ENCODE measurements at places on chromosomes 4 and X.

DNA sequence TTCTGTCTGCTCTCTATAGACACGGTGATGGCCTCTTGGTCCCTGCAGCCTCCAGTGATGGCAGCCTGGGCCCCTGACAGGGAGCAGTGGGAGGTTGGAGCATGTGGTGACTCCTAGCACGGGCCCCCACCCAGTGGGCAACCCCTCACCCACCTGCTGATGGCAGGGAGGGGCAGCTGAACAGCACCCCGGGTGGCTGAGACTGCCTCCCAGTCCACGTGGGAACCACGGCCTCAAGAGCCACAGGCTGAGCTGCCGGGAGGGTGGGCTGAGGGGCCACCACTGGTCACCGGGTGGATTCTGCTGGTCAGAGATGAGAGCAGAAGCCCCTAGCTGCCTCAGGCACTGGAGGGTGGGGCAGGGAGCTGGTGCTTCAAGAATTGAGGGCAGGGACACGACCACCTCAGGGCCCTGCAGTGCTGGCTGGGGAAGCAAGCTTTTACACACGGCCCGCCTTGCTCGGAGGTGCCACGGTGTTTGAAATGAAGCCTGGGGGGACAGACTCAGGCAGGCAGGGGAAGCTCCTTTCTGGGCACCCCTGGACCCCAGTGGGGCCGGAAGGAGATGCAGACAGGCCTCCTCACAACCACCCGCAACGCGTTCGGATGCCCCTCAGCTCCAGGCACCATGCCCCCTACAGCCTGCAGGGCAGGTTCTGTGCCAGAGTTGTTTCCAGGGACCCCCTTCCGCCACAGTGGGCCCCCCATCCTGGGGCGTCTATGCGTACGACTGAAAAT lies 6.3 kb upstream of the HAUS3 start:
- DNase-seq: no peak

DNA sequence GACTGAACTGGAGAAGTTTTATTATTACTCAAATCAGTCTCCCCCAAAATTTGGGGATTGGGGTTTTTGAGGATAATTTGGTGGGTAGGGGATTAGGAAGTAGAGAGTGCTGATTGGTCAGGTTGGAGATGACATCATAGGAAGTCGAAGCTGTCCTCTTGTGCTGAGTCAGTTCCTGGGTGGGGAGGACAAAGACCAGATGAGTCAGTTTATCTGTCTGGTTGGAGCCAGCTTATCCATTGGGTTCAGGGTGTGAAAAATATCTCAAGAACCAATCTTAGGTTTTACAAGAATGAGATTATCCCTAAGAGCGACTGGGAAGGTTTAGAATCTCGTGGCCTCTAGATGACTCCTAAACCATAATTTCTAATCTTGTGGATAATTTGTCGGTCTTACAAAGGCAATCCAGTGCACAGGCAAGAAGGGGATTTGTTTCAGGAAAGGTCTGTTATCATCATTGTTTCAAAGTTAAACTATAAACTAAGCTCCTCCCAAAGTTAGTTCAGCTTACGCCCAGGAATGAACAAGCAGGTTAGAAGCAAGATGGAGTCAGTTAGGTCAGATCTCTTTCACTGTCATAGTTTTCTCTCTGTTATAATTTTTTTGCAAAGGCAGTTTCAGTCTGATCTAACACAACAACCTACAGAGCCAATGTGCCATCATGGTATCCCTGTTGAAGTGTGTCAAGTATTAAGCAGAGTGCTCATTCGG lies 274.5 kb downstream of the SLC7A11 start:
- peak; percentile 23 for DNase-seq

- peak; percentile 73 for DNase-seq
These were observed 23.5 kb downstream of the INTS6L start for GRCh38 chrX:135543924-135544323.

DNA sequence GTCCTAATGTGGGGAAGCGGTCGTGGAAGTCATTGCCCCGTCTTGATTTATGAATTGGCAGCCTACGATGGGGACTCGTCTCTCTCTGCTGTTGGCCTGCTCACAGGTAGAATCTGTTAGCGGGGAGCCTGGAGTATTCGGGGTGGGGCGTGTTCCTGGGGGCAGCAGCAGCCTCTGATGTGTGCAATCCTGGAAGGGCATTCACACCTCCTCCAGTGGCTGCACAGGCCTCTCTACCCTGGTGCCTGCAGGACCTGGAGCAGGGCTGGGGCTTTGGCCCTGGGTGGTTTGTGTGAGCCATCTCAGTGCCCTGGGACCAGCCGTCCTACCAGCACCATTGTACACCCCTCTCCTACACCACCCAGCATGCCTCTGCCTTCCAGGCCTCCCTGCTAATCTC lies 340.9 kb downstream of the ARHGAP10 start:
- DNase-seq: no peak

DNA sequence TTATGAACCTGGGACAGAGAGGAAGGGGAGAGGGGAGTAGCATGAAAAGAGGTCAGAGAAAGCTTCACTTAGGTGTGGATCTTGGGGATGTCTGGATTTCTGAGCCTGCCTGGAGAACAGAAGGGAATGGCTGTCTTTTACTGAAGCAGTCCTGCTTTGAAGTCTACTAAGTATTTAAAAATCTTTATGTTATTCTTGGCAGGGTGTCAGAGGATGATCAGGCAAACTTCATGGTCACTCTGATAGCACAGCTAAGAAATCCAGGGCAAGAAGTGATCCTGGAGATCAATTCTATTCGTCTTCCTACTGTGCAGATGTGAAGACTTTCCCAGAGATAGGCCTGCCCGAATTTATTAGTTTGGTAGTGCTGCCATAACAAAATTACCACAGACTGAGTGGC lies 464.4 kb upstream of the BOD1L1 start:
- DNase-seq: no peak

DNA sequence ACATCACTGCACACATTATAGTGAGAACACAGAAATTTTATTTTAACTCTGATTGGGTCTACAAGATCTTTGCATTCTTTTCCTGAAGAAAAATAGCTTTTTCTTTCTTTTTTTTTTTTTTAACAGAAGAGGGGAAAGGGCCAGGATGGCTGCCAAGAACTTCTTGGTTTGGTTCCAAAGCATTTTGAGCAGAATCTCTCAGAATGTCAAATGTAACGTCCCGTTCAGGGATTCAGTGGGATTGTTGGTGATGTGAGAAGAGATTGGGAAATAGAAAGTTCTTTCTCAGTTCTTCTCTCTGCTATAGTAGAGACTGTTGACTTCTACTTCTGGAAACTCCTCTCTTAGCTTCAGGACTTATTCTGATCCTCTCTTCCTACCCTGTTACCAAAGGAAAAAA lies 70.9 kb upstream of the CBR4 start:
- no peak for DNase-seq

DNA sequence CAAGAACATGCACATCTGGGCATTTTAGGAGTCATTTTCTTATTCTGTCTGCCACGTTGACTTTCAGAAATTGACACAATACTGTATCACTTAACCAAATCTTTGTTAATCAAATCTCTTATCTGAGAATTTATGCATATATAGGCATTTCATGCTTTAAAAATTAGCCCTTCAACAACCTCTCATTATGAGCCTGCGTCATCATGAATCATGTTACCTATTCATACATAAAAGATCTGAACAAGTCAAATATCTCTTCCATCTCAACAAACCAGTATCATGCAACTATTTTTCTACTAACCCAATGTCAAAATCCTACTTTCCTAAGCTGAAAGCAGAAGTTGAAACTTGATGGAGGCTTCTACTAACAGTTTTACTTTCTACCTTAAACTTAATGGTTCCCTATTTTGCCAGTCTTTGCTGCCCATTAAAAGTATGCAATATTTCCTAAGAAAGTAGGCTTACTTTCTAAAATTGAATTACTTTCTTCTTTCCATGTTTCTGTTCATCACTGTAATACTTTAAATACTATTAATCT lies 1.8 kb downstream of the ADAM29 start:
- DNase-seq: no peak

- no peak for DNase-seq
These were observed 25.7 kb upstream of the TMEM131L start for GRCh38 chr4:153440475-153440874.

DNA sequence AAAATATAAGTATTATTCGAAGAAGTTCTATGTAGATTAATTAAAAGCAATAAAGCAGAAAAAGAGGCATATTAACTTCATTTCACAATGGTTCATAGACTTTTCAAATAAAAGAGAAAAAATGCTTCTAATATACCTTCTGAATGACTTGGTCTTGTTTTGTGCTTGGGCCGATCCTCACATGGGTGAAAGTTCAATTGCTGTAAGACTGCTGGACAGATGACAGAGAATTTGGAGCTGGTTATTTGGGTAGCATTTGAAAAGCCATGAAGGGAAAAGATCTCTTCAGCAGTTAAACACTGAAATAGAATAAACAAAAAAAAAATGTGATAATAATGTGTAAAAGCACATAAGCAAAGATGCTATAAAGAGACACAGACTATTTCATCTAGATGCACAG lies 29.8 kb downstream of the SLC39A8 start:
- DNase-seq: no peak

DNA sequence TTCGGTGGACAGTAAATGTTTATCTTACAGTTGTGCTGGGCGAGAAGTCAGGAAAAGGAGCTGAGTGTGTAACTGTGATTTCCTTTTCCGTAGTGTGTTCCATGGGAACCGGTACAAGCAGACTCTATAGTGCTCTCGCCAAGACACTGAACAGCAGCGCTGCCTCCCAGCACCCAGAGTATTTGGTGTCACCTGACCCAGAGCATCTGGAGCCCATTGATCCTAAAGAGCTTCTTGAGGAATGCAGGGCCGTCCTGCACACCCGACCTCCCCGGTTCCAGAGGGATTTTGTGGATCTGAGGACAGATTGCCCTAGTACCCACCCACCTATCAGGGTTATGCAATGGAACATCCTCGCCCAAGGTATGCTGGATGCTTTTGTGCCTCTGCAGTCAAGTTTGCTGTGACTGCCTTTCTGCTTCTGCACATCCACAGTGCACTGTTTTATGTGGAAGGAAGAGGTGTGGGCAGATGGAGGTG lies 27.4 kb downstream of the NOCT start:
- no peak for DNase-seq

GRCh38 chrX:140912606-140913005 lies 89.8 kb upstream of the SPANXB1 start:
- no peak for DNase-seq

- no peak for DNase-seq
These were observed 101.7 kb downstream of the RAPGEF2 start for GRCh38 chr4:159204566-159204965.

- peak; percentile 69 for DNase-seq
These were observed at the start of gene EFHC2 for GRCh38 chrX:44343412-44344141. Gene EFHC2 (minus strand): TSS chrX:44343672. CDS start chrX:44343588, 84 bp downstream.

GRCh38 chr4:40564815-40565483 lies 64.7 kb downstream of the RBM47 start:
- DNase-seq: no peak

DNA sequence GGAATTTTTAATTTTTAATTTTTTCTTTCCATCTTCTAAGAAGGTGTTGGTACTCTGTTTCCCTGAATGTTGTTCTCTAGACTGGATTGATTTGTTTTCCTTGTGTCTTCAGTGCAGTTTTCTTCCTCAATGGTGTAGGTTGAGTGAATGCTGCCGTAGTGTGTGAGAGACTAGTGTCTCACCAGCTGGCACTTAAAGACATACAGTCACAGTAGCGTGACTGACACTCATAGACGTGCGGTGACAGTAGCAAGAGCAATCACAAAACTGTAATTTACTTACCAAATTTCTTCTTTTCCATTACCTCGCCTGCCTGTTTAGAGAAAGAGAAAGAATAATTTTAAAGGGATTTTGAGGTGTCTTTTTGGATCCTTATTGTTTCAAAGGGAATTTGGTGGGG lies 21.4 kb upstream of the PGM2 start:
- DNase-seq: peak; percentile 53

- DNase-seq: no peak
These were observed 255.4 kb upstream of the TTC29 start for GRCh38 chr4:147201016-147201415.

Measured in DMS53 (cell line).